ENCODE measurements at places on chromosomes 11 and 22.

DNA sequence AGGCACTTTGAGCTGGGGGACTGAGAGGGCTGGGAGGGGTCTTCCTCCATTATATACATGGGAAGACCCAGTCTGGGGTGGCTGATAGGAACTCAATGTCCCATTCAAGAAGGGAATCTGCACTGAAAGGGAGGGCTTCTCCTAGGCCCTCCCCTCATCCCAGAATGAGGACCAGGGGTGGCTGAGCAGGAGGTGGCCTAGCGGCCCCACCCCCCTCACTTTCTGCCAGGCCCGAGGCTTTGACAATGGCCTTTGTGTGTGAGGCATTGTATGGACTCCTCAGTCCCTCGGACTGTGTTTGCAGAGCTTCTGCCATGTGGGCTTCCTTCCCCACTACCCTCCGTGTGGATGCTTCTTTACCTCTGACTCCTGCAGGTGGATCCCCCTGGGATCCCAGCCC lies 65.7 kb downstream of the NECTIN1 start:
- DNase-seq = no peak

- DNase-seq = no peak
Observed at GRCh38 chr11:13174090-13174489, 103.5 kb upstream of the BMAL1 start.

- DNase-seq = no peak
Observed at GRCh38 chr11:77611921-77612320, 22.2 kb downstream of the AQP11 start.

- DNase-seq = no peak
Observed at GRCh38 chr11:2584812-2585565, 114.8 kb downstream of the KCNQ1OT1 start.

DNA sequence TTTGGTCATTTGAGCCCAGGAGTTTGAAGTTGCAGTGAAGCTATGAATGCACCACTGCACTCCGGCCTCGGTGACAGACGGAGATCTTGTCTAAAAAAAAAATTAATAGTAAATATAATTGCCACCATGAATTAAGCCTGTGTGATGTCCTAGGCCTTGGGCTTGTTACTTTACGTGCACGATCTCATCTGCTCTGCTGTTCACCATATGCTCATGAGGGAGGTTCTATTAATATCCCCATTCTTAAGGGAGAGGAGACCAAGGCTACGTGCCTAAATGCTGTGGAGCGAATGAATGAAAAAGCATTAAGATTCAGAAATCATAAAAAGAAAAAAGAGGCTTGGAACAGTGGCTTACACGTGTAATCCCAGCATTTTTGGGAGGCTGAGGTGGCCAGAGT lies 2.6 kb upstream of the ATG2A start:
- DNase-seq = no peak

DNA sequence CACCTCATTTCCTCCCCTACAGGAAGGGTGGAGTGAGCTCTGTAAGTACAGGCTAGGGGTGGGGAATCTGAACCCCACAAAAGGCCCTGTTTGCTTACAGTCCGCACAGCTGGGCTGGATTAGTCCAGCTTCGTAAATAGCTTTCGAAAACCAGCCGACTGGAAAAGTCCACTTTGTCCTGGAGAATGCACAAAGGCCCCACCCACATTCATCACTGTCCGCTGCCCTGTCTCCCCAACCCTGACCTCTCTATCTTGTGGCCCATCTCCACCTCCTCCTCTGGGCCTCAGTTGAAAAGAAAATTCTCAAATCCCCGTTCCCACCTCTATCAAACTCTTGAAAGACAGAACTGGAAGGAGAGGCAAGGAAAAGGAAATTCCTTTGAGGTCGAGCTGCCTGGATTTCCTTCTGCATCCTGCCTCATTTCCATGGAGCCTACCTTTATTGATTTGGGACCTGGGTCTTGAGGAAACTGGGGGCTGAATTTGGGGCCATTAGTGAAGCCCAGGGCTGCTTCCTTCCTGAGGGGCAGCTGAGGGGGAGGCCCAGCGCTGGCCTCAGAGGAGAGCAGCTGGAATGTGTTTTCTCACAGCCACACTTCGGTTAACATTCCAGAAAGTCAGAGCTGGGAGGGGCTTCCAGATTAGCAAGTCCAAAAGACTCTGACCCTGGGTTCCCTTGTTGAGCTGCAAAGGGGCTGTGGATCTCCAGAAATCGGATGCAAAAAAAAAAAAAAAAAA lies 147.6 kb downstream of the FBXO7 start:
- peak; percentile 50 for DNase-seq

DNA sequence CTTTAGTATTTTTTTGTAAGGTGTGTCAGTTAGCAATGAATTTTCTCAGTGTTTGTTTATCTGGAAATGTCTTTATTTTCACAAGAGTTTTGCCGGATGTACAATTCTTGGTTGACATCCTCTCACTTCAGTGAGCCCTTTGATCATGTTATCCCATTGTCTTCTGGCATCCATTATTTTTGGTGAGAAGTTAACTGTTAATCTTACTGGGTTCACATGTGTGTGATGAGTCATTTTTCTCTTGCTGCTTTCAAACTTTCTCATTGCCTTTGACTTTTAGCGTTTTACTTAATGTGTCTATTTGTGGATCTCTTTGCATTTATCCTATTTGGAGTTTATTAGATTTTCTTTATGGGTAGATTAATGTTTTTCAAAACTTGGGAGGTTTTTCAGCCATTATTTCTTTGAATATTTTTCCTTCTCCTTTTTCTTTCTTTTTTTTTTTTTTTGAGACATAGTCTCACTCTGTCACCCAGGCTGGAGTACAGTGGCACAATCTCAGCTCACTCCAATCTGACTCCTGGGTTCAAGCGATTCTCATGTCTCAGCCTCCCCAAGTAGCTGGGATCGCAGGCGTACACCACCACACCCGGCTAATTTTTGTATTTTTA lies 100.5 kb upstream of the RRM1 start:
- no peak for DNase-seq

- DNase-seq = peak; percentile 35
Observed at GRCh38 chr22:22848364-22848866, 39.2 kb upstream of the IGLL5 start.

GRCh38 chr22:19680911-19681862 lies 33.1 kb upstream of the SEPTIN5 start:
- DNase-seq = no peak

- no peak for DNase-seq
Observed at GRCh38 chr11:3830730-3831129, 10.0 kb downstream of the RHOG start.

DNA sequence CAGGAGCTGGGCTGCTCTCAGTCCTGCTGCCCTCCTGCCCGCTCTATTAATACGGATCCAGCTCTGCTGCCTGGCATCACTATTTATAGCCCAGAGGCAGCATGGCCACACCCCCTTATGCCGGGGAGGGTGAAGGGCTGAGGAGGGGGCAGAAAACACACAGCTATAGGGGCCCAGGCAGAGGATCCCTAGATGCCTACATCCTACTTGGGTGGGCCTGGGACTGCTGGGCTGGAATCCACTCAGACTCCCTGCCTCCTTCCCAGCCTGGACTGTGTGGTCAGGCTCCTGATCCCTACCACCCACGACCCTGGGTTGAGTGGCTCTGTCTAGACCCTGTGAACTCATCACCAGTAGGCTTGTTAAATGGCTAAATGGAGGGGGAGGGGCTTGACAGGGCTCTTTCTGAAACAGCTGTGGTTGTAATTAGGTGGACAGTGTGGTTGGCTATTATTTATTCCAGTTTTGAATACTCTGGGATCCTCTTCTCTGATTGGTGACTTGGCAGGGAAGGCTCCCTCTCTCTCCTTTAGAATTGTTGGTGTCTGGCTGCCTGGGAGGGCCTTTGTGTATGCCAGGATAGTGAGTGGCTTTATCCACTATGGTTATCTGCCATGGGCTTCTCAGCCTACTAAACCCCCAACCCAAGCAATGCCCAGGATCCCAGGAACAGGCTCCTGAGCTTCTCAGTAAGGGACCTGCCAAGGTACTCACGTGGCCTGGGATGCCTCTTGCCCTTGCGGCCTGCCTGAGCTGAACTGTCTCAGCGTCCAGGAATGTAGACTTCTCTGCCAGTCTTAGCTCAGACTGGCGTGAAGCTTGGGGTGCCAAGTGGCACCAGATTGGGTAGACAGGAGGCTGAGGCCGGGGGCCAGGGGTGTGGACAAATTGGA lies 15.2 kb downstream of the PHLDB1 start:
- DNase-seq = no peak

DNA sequence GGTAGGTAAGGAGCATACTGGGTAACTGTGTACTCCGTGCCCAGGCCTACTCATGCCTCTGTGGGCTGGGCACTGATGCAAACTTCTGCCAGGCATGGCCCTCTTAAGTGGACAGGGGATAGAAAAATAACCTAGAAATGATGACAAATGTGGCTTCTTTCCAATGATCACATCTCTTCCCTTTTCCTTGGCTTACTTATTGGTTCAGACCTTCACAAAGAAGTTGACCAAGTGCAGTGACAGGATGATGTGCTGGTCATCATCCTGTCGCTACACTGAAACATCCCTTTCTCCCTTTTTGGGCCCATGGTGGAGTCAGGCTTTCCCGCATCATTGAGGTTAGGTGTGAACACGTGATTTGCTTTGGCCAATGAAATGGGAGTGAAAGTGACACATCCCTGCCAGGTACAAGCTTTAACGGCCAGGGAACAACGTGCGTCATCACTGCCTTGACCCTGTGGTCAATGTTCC lies 31.8 kb upstream of the APOBEC3A start:
- no peak for DNase-seq

GRCh38 chr11:72589802-72590761 lies 84.1 kb downstream of the PDE2A start:
- no peak for DNase-seq

GRCh38 chr11:94830722-94831510 lies 62.8 kb downstream of the AMOTL1 start:
- DNase-seq = no peak

DNA sequence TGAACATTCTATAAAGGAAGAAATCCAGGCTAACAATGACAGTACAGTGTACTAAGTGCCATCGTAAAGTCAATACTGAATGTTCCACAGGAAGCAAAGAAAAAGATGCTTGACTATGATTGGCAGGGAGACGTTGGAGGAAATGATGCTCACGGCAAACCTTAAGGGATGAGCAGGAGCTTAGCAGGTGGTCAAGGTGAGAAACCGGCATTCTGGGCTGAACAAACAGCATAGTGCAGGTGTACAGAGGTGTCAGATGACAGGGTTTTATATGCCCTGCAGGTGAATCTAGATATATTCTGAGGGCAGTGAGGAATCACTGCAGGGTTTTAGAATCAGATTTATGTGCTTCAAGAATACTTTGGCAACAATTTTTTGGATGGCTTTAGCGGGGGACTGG lies 85.3 kb upstream of the HEPHL1 start:
- no peak for DNase-seq

DNA sequence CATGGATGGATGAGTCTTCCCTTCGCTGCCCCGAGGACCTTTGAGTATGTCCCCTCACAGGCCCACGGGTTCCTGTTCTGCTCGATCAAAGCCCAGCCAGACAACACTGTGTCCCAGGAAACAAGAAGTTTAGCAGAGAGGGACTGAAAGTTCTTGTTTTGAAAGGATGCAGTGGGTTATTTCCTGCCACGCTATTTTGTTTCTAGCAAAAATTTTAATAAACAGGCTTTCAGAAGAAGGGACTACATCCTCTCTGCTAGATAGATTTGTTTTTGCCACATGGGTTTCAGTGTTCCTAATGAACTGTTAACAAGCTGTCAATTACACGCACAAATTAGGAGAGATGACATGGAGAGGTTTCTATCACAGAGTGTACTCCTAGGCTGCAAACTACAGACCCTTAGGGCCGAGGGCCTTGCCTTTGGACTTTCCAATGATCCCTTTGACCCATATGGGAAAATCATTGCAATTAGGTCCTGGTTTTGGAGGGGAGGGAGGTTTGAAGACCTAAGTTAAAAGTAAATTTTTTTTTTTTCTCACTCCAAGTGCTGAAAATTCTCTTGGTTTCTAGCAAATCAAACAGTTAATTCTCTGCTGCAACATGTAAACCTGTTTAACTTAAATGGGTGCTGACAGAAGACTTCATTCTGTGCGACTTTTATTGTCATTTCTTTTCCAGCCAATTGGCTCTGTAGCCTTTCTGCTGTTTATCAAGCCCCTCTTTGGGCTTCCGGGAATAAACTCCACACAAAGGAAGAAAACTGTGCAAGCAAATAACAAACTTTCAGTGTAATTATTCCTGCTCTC lies 81.4 kb downstream of the RCN1 start:
- DNase-seq = no peak

GRCh38 chr11:70768346-70769095 lies 370.2 kb downstream of the CTTN start:
- no peak for DNase-seq

- no peak for DNase-seq
Observed at GRCh38 chr11:62880231-62880802, 379 bp upstream of the SLC3A2 start.

DNA sequence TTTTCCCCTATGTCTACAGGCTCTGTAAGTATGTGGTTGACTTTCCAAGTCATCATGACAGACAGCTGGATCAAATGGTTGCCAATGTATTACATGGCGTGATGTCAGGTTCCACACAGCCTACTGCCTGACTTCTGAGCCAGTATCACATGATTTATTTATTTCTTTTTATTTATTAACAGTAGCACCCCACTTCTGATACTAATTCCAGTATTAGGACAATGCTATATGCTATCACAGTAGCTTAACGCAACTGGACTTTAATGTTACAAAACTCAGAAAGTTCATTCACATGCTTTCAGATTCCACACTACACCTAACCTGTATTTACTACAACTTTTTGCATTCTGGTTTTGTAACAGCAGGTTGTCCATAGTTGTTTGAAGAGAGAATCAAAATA lies 17.7 kb upstream of the C11orf24 start:
- DNase-seq = no peak

- DNase-seq = no peak
Observed at GRCh38 chr11:66142370-66143263, 72.5 kb downstream of the PACS1 start.

DNA sequence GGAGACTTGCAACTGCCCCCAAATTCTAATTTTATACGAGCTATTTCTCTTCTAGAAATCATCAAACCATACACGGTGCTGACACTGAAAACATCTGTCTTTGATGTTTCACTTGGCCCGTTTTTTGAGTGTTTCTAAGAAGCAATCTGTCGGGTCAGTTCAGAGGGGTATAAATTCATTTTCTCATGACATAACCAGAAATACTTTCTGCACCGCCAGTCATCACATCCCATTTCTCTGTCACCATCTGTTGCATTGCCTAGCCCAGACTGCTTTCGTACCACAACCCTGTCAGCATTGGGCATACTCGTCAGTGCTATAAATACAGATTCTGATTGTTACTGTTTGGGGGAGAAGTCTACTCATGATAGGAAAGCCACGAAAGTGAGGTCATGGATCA lies 63.1 kb upstream of the CCDC90B start:
- DNase-seq = no peak

DNA sequence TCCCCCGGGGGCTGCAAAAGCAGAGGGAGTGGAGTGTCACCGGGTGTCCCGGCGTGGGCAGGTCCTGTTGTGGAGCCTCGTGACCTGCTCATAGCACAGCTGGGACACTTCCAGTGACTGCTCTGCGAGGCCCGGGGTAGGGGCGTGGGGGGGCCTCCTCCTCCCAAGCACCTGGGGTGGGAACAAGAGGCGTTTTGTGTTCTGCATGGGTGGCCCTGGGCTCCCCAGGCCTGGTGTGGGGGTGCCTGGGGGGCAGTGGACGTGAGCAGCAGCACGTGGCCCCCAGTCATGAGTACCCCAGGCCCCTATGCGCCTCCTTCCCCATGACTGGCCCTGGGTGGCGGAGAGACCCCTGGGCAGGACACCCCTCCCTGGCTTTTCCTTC lies 104.7 kb downstream of the KCNQ1 start:
- DNase-seq = no peak

All from iPS DF 6.9 (cell line).